Effector CD4-positive, alpha-beta T cell (primary cell): ENCODE measurements at places on chromosomes 5 and 9.

- DNase-seq = no peak
These were observed 24.6 kb downstream of the TTF1 start for GRCh38 chr9:132381966-132382541.

GRCh38 chr5:148991566-148991965 is 71.3 kb downstream of the SH3TC2 start:
- no peak for DNase-seq

DNA sequence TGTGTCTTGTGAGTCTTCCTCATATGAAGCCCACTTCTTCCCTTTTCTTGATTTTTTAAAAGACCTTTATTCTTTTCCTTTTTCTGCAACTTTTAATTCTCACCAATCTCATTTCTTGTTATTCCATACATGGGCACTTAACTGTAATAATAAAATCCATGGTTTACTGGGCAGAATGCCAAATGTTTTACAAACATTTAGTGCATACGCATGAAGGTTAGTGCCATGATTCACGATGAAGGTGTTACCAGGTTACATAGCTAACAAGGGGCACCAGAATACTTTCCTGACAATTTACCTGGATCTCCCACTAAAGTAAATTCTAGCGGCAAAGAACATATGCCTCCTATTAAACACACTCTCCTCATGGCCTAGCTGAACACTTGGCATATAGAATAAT is 28.5 kb downstream of the MAN2A1 start:
- DNase-seq = no peak

DNA sequence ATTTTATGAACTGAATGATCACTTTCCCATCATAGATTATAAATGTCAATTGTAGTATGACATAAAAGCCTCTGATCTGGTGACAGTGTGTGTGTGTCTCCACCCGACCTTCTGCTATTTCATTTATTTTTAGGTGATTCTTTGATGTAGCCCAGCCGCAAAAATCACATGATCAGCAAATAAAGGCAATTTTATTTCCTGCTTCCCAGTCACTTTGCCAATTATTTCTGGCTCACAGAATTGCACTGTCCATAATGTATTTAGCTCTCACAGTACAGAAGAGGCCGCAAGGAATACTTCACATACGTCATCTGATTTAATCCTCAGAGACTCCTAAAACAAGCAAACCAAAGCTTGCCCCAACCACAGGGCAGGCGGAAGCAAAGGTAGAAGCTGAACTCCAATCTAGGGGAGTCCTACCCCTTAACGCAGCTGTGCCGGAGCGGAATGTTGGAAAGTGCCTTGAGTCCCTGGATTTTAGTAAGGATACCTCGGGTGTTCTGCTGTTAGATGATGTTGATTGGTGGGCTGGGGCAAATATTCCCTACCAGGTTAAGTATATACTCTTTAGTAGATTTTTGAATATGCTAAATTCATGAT is 384.0 kb upstream of the IRX4 start:
- DNase-seq = no peak

DNA sequence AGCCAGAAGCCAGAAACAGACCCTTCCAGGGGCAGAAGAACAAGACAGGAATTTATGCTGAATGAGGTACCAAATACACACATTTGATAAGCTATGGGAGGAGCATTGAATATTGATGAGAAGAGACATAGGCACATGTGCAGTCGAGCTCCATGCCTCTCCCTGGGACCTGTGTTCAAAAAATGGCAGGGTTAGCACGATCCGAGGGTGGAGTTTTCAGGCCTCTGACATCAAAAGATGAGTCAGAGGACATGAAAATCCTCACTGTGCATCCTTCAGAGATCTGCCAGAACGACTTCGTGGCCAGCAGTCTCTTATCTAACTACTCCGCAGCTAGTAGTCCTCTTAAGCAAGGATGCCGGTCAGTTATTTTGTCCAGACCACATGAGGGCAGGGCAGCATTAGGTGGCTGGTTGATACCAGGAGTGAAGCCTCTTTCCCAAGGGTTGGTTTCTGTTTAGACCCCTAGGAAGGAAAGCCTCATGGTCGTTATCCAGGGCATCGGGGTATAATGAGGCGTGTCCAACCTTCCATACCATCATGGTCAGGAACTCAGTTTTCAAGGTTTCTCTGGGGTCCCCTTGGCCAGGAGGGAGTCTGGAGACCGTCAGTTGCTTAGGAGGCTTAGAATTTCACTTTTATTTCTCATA is 11.6 kb upstream of the CMBL start:
- DNase-seq = no peak

DNA sequence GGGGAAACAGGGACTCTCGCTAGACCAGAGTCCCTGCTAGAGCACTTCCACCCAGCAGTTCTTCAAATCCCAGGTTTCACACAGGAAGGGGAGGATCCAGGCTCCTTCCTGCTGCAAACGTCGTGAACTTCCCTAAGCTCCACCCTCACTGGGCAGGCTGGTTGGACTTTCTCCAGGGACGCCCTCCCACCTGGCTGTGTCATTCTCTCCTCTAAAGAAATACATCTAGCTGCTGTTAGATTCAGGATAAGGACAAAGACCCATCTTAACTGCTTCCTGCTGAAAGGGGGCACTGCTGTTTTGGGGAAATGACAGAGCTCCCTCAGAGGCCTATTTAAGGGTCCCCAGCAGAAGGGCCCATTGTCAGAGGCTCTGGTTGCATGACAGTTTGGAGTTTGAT is 230.7 kb downstream of the SEMA6A start:
- no peak for DNase-seq

DNA sequence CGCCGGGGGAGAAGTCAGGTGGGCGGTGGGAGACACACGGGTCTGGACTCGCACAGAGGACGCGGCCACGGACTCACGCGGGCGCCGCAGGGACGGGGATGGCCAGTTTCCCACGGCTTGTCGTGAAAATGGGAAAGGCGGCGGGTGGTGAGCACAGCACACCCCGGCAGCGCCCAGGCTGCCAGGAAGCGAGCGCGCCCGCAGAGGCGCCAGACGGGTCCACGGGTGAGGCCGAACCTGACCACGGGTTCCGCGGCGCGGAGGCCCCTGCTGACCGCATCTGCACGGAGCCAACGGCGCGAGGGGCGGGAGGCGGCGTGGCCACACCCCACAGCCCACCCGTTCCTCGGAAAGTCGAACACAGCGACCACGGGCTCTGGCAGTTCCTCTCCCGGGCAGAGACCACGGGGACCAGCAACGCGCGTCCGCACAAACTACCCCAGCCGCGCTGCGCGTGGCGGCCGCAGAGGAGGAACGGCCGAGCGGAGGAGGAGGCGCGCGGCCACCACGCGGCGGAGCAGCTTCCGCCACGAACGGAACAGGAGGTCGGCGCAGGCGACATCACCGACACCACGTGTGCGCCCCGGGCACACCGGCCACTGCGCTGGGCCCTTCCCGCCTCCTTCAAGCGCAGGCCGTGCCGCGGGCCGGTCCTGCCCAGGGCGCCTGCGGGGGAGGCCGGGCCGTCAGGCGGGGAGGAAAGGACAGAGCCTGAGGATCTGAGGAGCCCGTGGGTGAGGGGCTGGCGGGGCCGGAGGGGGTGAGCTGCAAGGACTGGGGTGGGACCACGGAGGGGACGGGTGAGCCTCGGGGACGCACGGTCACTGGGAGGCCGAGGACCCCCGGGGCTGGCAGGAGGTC is 5.6 kb downstream of the EXD3 start:
- DNase-seq = no peak
